ENCODE measurements at places on chromosomes 5 and 9.

DNA sequence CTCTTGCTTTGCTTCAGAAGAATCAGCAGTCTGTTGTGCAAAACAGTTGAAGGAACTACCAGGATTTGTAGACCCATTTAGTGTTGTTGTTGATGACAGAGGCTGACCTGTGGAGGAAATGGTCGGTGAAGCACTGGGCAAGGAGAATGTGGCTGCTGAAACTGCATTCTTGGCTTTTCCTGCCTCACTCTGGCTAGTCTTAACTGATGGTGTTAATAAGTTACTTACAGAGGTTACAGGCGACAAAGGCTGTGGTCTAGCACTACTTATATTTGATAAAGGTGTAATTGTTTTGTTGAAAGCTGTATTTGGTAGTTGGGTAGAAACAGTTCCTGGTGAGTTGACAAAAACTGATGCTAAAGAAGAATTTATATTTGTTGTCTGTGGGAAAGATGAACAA lies 31.5 kb downstream of the MLANA start:
- no peak for DNase-seq

- no peak for DNase-seq
Observed at GRCh38 chr5:180297587-180298282, 5.9 kb upstream of the MAPK9 start.

- DNase-seq, result no peak
Observed at GRCh38 chr5:123124126-123124858, 35.3 kb downstream of the PRDM6 start.

- DNase-seq, result no peak
Observed at GRCh38 chr5:133861161-133861737, 107.2 kb downstream of the C5orf15 start.

DNA sequence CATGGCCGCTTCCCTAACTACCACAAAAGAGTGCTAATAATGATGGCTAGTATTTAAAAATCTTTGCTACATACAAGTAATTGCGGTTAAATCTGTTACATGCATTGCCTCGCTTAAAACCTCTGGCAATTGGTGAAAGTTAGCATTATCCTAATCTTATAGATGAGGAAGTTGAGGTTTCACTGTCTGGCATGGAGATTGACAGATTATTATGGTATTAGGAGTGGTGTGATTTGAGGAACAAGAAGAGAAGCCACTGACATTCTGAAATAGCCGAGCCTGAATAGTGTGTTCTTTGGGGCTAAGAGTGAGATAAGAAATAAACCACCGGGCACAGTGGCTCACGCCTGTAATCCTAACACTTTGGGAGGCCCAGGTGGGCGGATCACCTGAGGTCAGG lies 45.3 kb upstream of the DPYSL3 start:
- no peak for DNase-seq

- no peak for DNase-seq
Observed at GRCh38 chr5:170792878-170793277, 9.4 kb downstream of the GABRP start.

DNA sequence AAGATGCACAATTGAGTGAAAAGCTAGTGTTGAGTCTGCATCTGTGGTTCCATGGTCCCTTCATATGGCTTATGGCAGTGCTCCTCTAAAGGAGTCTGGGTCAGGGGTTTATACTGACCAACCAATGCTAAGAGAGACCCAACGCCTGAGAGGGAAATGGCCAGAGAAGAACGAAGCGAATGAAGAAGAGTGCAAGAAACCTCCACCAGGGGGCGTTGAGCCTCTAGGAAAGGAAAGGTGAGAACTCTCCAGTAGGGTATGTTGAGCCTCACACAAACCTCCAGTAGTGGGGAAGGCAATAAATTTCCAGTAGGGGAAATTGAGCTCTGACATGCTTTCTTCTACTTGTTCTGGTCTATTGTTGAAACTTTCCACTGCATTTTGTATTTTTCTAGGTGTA lies 470.6 kb downstream of the PRDM9 start:
- no peak for DNase-seq

DNA sequence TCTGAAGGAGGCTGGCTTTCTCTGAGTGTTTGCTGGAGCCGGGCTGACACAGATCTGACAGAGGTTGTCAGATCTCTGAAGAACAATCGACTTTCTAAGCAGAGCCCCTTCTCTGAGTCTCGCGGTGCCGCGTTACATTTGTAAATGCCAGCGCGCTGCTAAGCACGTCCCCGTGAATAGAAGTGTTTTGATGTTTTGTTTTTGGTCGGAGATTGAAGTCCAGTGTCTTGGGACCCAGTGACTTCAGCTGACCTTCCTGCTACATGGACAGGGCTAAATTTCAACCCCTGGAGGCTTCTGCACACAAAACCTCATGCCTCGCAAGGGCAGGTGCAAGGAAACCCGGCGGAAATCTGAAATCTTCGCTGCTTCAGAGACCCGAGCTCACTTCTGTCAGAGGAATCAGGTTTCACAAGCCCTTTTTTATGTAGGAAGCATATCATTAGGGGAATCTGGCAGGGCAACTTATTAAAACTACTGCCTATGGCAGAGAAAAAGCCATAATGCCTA lies 27.2 kb downstream of the NEUROG1 start:
- no peak for DNase-seq

- no peak for DNase-seq
Observed at GRCh38 chr5:41281215-41281810, 68.0 kb upstream of the C6 start.

DNA sequence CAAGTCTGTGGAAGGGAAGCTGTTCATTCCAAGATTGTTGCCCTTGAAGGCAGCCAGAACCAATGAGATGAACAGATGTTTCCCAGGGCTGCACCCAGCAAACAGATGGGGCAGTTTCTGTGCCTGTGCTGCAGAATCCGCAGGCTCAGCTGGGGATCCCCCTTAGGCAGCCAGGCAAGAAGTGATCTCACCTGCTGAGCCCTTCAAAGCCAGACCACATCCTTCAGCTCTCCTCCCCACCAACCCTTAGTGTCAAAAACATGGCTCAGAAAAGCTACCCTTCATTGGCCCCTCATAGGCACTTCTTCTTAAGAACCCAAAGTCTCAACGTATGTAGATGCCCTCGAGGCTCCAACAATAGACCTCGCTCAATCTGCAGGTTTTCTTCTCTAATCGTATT lies 626.7 kb downstream of the CCDC171 start:
- no peak for DNase-seq

GRCh38 chr5:168301593-168302390 lies 10.3 kb downstream of the WWC1 start:
- DNase-seq, result no peak

GRCh38 chr9:34929506-34930102 lies 28.5 kb upstream of the PHF24 start:
- no peak for DNase-seq

DNA sequence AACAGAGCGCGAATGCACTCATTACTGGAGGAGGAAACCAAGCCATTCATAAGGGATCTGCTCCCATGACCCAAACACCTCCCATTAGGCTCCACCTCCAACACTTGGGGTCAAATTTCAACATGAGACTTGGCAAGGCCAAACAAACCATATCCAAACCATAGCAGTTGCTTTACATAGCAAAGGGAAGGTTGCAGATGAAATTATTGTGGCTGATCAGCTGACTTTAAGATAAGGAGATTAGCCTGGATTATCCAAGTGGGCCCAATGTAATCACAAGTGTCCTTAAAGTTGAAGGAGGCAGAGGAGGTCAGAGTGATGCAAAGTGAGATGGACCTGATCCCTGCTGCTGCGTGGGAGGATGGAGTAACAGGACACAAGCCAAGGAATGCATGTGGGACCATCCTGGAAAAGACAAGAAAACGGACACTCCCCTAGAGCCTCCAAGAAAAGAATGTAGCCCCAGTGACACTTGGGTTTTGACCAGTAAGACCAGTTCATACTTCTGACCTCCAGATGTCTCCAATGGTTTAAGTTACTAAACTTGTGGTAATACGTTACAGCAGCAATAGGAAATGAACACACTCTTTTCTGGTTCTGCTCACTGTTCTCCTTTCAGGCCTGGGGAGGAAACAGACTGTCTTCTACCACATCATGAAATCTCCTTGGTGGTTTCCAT lies 167.3 kb downstream of the GNAQ start:
- no peak for DNase-seq

GRCh38 chr9:138021251-138022056 lies 143.9 kb downstream of the CACNA1B start:
- no peak for DNase-seq

DNA sequence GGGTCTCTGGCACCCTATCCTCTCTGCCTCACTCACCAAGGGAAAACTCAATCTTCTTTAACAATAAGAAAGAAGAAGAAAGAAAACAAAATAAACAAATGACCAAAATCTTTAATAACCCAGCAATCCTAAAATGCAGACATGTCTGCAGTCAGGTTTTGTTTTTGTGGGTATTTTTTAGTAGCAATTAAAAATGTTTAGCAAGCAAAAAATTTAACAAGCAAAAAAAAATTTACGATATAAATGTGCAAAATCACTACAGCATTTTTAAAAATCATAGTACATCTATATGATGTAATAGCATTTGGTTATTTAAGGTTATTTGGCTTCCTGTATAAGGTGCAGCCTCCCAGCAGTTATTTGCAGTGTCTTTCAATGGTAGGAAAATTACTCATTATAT lies 151.3 kb upstream of the MAP3K1 start:
- no peak for DNase-seq

GRCh38 chr9:93601666-93602065 lies 25.3 kb downstream of the PHF2 start:
- DNase-seq, result no peak

- DNase-seq, result no peak
Observed at GRCh38 chr9:6302417-6302816, 25.8 kb upstream of the TPD52L3 start.

GRCh38 chr5:174734571-174735497 lies 10.5 kb downstream of the MSX2 start:
- no peak for DNase-seq

DNA sequence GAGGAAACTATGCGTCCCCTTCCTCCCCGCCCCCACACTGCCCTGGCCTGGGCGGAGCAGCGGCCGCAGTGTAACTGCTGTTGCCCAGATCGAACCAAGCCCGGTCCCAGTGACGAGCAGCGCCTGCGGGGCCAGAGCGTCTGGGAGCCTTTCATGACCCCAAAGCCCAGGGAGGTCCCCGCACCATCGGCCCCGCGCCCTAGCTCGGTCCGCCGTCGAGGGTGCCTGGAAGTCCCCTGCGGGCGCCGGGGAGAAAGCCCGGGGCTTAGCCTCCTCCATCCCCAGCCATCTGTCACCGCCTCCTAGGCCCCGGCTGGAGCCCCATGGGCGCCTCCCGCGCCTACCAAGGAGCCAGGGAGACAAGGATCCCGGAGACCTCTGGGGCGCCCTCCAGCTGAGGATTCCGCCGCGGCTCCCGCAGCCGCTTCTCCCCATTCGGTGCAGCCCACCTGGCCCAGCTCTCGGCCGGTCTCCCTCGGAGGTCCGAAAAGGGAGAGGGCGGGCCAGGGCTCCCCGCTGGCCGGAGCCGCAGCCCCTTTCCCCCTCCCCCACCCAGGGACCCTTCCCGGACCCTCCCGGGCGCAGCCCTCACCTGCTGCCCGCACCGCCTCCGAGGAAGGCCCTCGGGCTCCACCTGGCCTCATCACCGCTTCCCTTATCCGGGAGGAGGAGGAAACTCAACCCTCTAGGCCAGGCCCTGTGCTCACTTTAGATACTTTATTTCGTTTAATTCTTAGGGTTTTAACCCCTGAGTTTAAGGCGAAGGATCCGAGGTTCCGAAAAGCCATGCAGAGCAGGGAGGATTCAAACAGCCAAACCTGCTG lies 45.6 kb downstream of the APTX start:
- no peak for DNase-seq

DNA sequence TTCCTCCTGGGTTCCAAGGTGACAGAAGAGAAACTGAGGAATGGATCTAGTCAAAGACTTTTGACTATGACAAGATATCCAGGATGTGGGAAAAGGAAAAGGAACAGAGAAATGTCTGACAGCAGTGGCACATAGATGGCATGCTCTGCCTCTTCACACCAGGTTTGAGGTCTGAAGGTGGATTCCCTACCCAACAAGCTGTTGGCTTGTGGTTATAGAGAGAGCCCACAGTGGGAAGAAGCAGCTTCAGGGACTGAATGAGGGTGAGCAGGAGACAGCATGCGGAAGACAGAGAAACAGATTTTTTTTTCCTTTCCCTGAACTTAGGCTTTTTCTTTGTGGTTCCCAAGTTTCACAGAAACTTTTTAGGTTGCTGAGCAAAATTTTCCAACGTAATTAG lies 20.6 kb downstream of the IFNW1 start:
- DNase-seq, result no peak

- DNase-seq, result no peak
Observed at GRCh38 chr5:123752552-123753179, 240.7 kb downstream of the CSNK1G3 start.

GRCh38 chr5:115342590-115343377 lies 46.3 kb upstream of the CCDC112 start:
- DNase-seq, result no peak

GRCh38 chr5:40397091-40397490 lies 282.6 kb upstream of the PTGER4 start:
- no peak for DNase-seq

GRCh38 chr9:16105168-16106020 lies 552.6 kb downstream of the CCDC171 start:
- DNase-seq, result no peak

DNA sequence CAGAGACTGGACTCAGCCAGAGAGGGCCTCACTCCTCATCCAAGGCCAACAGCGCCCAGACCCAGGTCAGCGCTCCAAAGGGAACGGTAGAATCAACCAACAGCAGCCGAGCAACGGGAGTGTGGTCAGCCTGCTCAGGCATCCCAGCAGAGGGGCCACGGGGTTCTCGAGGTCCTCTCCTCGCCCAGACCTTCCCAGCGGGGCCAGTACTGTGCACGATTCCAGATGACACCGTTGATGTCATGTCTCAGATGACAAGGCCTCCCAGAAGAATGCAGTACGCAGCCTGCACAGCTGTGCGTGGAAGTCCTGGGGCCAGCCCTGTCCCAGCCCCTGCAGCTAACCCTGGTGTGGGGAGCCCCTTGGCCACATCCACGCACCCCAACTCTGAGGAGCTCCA lies 141.0 kb upstream of the PPP1R26 start:
- DNase-seq, result no peak

DNA sequence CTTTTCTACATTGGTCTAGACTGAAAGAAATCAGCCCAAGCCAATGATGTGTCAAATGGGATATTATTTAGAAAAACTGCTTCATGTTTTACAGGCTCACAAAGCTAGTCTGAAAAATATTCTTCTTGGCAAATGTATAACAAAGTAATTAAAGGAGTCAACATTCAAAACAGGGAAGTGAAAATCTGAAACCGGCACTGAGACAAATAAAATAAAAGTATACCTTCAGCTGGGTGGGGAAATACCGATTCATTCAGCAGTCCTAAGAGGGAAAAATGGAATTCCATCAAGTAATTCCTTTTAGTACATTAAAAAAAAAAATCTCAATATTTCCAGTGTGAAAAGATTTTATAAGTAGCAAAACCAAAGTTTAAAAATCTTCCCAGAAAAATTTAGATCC lies 259.6 kb upstream of the SLC24A2 start:
- DNase-seq, result no peak

- no peak for DNase-seq
Observed at GRCh38 chr5:144549580-144549979, 378.9 kb downstream of the KCTD16 start.

- DNase-seq, result no peak
Observed at GRCh38 chr5:77877516-77878355, 101.6 kb upstream of the TBCA start.
